Cardiac septum (tissue), 1 donor: ENCODE measurements at places on chromosomes 5 and 9. TPM values are rescaled to one million over a fixed set of nuclear protein-coding genes. Genes with fewer than 3 reads are reported as not detected.

DNA sequence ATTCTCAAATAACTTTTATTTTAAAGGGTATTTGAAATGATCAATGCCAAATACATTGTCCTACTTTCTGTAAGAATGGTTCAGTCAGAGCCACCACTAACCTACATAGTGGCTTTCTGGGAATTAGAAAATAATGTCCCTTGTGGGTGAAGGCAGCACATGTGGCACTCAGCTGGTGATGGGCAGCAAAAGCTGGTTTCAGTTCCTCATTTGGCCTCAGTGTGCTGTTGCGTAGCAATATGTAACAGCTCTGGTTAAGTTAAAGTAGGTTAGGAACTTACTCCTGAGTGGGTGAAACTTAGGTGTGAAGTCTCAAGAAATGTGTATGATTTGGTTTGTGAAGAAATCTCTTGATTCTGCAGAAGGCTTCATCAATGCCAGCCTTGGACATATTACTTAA is 99.6 kb upstream of the SPEF2 start:
- no peak for DNase-seq

Gene DIRAS2
- 0.16 TPM for total RNA-seq

Gene PPIC
- total RNA-seq = 40.0 TPM

DNA sequence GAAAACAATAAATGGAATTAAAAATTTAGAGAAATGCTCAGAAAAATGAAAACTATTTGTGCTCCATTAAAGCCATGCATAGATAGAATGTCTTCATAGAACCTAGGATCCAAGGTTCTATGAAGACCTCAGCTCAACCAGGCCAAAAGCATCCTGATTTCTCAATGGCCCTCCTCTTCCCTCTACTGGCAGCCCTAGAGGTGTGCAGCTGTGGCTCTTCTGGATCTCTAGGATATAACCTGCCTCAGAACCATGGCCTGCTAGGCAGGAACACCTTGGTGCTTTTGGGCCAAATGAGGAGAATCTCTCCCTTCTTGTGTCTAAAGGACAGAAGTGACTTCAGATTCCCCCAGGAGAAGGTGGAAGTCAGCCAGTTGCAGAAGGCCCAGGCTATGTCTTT is 15.1 kb downstream of the IFNA1 start:
- no peak for DNase-seq

- DNase-seq = no peak
Measured at GRCh38 chr5:32503261-32503660, 58.7 kb upstream of the ZFR start.

DNA sequence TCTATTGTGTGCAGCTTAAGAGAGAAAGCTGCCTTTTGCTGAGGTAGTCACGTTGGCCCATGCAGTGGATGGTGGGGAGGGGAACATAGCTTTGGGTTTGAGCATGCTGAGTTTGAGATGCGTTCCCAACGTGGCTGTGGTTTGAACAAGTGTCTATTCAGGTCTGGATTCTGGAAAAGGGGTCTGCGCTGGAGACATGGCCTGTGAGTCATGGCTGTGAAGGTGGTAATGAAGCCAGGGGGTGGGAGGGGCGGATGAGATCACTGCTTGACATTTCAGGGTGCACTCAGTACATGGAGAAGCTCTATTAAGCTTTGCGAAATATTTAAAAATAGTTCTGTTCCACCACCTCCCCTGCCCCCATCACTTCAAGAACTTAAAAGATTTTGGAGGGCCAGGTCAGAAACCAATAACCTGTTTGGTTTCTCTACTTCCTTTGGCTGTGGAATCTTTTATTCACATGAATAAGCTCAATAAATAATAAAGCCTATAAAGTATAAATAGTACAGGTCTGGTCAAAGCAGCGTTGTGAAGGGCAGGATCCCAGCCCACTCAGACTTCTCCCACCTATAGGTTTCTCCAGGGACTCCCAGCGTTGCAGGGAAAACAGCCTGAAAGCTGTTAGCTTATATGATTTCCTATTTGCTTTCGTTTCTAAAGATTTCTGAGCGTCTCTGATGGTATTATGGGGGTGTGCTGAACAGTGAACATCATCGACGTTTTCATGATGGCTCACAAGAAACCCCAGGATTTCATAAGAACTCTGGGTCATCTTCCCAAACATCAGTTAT is 189.9 kb downstream of the NSG2 start:
- DNase-seq = no peak

- DNase-seq = no peak
Measured at GRCh38 chr5:167453246-167454030, 838.0 kb upstream of the WWC1 start.

GRCh38 chr5:60585618-60586017 is 114.3 kb downstream of the DEPDC1B start:
- no peak for DNase-seq

Gene LMNB1
- total RNA-seq = 3.0 TPM

Gene OR2Y1
- total RNA-seq = not detected

Gene MXD3
- total RNA-seq = 1.9 TPM

DNA sequence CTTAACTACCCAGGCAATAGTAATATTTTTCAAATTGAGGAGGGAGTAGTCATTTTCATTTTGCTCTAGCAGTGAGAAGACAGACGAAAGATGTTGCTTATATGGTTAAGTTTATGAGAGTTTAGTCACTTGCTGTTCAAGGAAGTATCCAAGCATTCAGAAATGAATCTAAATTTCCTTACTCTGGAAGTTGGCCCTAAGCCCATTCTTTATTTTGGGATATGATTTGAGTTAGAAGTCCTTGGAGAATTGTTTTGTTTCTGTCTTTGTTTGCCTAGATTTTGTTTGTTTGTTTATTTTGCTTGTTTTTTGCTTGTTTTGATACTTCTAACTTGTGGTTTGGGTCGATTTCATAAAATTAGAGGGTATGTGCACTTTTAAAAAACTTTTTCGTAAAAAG is 146.4 kb upstream of the FGF10 start:
- DNase-seq = no peak

DNA sequence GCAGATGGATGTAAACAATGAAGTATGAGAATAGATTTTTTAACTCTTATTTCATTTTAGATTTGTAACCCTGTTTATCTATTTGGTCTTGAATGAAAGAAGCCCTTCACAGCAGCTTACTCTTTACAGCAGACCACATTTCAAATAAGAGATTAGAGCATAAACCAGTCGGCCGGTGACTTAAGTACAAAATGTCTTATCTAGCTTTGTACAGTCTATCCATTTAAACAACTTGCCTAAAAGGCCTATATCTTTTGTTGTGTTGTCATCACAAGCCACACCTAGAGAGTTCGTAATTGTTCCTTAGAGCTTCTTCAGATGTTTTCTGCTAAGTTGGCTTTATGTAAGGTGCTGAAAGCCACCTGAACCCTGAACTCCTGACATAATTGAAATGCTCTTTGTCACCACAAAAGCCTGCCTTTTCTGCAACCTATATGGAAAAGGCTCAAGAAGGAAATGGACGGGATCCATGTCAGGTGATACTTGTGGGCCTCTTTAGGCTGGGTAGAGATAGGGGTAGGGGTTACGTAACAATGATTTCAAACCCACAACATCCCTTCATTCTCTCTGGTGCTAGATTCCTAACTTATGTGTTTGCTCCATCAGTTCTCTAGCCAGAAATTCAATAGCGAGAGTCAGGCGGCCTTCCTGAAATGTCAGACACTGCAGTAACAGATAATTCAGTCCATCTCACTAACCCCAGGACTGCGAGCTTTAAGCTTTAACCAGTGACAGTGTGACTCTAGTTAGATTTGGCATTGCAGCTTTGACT is 162.5 kb downstream of the CD180 start:
- DNase-seq = no peak

DNA sequence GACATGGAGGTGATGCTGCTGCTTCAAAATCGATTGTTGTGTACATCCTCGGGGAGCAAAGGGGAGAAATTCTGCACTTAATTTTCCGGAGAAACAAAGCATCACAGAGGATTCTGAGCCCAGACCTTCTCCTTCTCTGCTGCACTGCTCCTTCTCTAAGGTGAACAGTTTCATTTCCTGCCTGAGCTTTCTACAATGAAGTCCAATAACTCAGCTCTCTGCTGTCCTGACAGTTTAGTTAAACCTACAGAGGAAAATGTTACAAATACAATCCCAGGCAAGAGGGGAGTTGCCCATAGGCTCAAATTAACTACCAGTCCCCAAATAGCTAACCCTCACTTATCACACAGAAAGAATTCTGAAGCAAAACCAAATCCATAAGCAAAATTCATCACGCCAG is 206.3 kb downstream of the EFNA5 start:
- no peak for DNase-seq

Gene NPR3
- 44.6 TPM for total RNA-seq

DNA sequence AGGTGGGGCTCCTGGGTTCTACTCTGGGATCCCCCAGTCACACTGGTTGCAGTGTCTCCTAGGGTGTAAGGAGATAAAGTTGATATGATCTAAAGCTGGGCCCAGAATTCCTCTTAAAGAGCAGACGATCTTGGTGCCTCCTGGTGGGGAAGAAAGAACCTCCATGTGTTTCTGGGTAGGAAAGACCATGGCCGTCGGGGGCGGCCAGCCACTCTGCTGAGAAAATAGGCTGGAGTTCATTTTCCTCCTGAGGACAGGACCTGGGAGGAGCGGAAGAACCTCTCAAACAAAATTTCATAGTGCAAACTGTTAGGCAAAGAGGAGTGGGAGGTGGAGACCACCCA is 163.8 kb upstream of the TBC1D2 start:
- DNase-seq = no peak

GRCh38 chr5:116476897-116477537 is 97.6 kb downstream of the SEMA6A start:
- DNase-seq = no peak

GRCh38 chr5:133406208-133406976 is 205.9 kb downstream of the FSTL4 start:
- DNase-seq = no peak

DNA sequence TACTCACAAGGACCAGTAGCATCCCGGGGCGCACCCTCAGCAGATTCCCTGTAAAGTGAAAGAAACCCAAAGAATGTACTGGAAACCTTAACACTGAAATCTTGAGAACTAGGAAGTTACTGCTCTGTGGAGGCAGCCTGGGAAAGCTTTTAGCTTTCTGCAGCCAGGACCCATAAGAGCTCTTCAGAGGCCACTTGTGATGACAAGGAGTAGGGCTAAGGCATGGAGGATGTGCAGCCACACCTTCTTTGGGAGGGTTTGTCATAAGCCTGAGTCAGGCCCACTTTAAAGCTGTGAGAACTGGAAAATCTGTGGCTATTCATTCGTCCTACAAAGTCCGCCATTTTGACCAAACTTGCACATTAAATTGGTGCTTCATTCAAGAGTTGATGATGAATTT is 291.1 kb upstream of the TLE4 start:
- DNase-seq = no peak

GRCh38 chr9:112731971-112732370 is 14.1 kb upstream of the INIP start:
- no peak for DNase-seq

- no peak for DNase-seq
Measured at GRCh38 chr5:130502702-130503101, 598.4 kb downstream of the CHSY3 start.

Gene PDE6A
- 0.13 TPM for total RNA-seq
